Fibroblast of pulmonary artery (primary cell): ENCODE measurements at places on chromosomes 3 and 15.
A peak's percentile ranks its signal among the peaks of the same experiment; 100 is the strongest.

- DNase-seq = no peak
These were observed 771 bp downstream of the MPI start for GRCh38 chr15:74890665-74890960.

- no peak for DNase-seq
These were observed 1.0 kb upstream of the RNF7 start for GRCh38 chr3:141737093-141737492.

DNA sequence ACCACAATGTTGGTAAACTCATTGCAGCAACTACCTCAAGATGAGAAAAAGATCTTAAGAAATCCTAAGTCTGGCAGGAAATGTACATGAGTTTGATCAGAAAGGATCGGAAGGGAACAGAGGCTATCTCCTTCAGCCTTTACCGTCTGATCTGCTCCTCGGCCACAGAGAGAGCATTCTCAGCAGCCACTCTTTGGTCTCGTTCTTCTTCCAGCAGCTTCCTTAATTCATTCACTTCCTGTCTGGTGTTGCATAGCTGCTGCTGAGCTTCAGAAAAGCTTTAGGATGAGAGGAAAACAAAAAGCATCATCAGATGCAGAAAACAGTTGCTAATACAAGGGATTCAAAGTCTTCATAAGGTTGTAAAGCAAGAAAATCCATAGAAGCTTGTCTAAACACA is 6.6 kb upstream of the HCLS1 start:
- no peak for DNase-seq

GRCh38 chr3:147185781-147186180 is 220.6 kb downstream of the ZIC4 start:
- DNase-seq = no peak

GRCh38 chr3:158659454-158660237 is 12.8 kb downstream of the LXN start:
- peak; percentile 87 for DNase-seq

- peak; percentile 14 for DNase-seq
These were observed 241.0 kb downstream of the NSUN3 start for GRCh38 chr3:94303897-94304296.

DNA sequence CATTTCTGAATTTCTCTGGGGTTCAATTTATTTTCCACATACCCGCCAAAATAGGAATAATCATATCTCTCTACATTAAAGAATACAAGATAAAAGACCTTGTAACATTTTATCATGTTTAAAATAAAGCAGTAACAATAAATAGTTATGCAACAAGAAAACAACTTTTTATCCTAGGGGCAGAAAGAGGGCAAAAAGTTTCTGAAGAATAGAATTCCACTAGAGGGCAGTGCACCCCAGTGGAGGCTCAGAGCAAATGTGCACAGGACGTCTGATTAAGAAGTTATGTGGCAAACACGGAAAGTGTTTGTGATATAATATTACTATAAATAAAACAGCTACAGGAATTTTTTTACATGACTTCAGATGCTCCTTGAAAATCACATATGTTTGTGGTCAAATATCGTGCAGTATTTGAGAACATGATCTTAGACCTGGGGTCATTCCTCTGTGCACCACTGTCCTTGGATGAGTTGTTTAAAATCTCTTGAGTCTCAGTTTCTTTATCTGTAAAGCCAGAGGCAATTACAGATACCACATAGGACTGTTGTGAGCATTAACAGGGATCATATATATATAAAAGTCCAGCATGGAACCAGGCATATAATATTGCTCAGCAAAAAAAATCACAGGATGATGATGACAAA is 13.2 kb upstream of the PIK3R4 start:
- peak; percentile 79 for DNase-seq

- DNase-seq = peak; percentile 34
These were observed 61.4 kb upstream of the ZNF280D start for GRCh38 chr15:56794553-56795329.

GRCh38 chr3:100001526-100002270 is 112.6 kb downstream of the FILIP1L start:
- DNase-seq = no peak

DNA sequence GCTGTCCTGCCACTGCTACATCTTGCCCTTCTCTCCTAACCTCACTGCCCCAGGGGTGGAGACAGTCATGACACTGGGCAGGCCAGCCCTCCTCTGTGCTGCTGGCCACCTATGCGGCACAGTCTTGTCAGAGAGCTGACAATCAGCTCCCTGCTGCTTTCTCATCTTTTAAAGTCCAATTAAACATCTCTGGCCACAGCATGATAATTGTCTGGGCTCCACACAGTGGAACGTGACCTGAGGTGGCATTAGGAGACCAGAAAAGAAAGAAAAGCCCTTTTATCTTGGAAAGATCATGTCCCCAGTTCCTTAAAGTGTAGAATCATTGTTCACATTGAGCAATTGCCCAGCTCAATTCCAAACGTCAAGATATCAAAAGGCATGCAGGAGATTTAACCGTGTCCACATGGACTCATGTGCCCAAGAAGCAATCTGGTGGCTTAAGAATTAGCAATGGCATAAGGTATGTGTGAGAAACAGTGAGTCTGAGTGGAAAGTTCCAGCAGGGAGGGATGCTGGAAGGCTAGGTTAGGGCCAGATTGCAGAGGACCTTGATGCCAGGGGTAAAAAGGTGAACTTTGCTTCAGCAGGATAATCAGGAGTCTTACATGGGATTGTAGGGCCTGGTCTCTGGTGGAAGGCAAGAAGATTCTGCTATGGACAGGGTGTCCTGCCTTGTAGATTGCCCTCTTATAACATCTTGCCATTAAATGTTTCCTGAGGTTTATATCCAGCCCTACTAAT is 15.3 kb upstream of the CACNA1D start:
- DNase-seq = no peak

DNA sequence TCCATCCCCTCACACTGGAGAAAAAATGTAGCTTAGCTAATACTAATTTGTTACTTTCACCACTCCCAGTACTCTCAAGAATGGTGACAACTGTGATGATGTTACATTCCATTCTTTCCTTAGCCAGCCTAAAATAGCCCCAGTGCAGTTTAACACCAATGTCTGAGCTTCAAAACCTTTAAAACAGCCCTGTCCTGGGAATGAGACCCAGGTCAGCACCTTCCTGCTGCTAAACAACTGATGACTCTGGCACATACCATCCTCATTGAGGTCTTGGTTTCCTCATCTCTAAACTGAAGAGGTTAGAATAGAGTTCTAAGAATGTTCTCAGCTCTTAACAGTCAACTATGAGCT is 3.8 kb downstream of the SCAMP2 start:
- DNase-seq = no peak

GRCh38 chr3:183381179-183381578 is 47.2 kb downstream of the MCF2L2 start:
- peak; percentile 33 for DNase-seq

DNA sequence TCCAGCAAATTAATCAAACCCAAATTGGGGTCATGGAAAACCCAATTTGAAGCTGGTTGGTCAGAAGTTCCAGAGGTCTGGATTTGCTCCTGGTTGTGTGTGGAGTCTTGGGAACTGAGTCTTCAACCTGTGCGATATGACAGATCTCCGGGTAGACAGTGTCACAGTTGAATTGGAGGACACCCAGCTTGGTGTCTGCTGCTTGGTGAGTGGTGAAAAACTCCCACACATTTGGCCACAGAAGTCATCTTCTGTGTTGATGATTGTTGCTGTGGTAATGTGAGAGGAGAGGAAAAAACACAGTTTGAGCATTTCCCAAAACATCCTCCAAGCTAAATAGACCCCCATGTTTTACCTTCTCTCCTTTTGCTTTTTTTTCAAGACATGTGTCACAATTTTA is 218.1 kb downstream of the TP63 start:
- DNase-seq = peak; percentile 19
